Cardiac fibroblast (primary cell): ENCODE measurements at places on chromosomes 5 and 9.

- DNase-seq, result no peak
Observed at GRCh38 chr5:78734094-78734845, 85.7 kb upstream of the LHFPL2 start.

DNA sequence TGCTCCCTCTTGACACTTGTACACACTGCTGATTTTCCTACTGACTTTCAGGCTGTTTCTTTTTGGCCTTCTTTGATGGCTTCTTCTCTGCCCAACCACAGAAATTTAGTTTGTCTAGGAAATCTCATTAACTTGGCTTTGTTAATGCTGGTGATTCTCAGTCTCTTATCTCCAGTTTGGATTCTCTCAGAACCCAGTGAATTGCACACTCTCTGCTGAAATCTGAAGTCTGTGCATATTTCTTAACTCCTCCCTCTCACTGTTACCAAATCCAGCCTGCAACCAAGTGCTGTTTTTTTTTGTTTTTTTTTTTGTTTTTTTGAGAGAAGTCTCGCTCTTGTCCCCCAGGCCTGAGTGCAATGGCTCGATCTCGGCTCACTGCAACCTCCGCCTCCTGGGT is 117.2 kb downstream of the CDC42SE2 start:
- DNase-seq, result peak; percentile 76

DNA sequence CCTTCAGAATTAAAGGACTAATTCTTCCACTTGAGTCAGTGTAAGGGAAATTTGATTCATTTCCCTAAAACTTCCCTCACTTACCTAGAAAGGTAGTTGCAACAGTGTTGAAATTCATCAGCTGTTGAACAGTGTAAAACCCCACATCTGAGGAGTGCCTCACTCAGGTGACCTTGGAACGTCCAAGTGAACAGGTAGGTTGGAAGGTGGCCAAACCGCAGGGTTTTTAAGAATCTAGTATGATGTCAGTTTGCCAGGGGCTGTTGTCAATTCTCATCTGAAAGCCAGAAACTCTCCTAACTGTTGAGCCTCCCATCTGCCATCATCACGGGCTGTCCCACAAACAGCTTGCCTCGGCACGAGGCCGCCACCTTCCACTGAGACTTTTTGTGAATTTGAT is 105.7 kb downstream of the TMEM174 start:
- no peak for DNase-seq

- peak; percentile 9 for DNase-seq
Observed at GRCh38 chr5:61551637-61552313, 219.7 kb downstream of the ZSWIM6 start.

- DNase-seq, result no peak
Observed at GRCh38 chr5:40514976-40515375, 164.7 kb upstream of the PTGER4 start.

DNA sequence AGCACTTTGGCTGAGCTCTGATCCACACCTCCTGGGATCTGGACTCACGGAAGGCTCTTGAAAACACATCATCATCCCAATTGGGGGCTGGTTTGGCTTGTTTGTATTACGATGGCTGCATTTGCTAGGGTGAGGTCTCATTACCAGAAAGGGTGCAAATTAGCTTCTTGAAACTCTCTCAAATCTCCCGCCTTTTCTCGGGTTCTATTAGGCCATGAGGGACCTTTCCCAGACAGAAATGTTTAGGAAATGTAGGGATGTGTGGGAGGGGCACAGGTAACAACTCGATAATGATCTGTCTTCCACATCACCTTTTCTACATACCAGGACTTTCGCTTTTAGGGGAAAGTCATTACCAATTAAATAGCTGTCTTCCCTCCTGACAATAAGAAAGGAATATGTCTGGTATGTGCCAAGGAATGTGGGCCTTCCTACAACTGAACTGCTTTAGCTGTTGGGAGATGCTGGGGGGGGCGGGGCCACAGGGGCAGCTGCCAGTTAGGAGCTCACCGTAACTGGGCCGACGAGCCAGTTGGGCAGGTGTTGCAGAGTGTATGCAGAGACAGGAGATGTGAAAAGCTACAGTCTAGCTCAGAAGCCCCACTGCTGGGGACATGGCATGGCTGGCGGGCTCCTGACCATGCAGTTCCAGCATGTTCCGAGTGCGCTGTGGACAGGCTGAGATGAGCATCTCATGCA is 71.2 kb downstream of the AK8 start:
- no peak for DNase-seq

DNA sequence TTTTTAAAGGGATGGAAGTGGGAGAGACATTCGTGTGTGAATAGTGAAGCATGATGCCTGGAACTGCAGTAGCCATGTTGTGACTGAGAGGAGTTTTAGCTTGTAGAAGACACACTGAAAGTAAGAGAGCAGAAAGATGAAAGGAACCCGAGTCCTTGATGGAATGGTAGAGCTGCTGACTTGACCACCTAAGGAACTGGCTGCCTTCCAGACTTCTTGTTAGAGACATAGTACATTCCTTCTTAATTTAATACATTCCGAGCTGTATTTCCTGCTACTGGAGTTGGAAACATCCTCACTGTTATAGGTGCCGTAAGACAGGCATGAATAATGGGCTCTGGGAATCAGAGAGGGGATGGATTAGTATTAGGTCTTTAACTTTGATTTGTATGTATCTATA is 7.4 kb downstream of the CER1 start:
- DNase-seq, result no peak

DNA sequence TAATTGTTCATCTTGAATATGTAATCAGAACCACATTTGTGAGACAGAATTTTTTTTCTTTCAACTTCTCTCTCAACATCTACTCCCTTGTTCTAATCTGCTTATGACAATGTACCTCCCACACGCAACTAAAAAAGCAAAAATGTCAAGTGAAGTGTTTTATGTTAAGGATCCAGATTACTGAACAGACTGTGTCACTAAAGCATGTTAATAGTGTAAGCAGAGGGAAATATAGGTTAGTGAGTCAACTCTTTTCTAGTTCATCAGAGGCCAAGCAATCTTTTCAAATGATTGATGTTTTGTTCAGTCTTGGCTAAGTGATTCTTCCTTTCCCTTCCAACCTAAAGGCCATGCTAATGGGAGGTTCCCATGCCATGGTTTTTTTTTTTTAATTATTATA is 34.7 kb upstream of the IDNK start:
- no peak for DNase-seq

- DNase-seq, result no peak
Observed at GRCh38 chr5:180208435-180209081, 453 bp downstream of the RASGEF1C start.

GRCh38 chr5:175464942-175465233 is 13.5 kb upstream of the SFXN1 start:
- no peak for DNase-seq

GRCh38 chr5:7363067-7363677 is 32.8 kb upstream of the ADCY2 start:
- no peak for DNase-seq

DNA sequence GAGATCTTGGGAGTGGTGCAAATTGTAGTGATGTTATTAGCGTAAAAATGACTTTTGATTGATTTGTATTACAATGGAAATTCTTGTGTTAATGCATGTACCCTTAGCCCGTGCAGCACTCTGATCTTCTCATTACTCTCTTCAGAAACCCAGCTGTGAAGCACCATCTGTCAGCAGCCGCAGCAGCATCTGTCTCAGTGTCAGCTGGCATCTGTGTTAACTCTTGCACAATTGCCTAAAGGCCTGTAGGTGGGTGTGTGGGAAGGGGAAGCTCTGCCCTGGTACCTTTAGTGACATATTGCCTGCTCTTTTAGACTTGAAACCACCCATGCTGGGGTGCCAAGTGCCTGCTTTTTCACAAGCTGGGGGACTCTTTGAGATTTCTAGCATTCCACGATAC is 101.3 kb downstream of the FBXL7 start:
- DNase-seq, result peak; percentile 10

GRCh38 chr5:139740992-139741672 is 54.5 kb upstream of the PSD2 start:
- DNase-seq, result no peak

GRCh38 chr5:99795031-99795430 is 740.1 kb upstream of the FAM174A start:
- no peak for DNase-seq

DNA sequence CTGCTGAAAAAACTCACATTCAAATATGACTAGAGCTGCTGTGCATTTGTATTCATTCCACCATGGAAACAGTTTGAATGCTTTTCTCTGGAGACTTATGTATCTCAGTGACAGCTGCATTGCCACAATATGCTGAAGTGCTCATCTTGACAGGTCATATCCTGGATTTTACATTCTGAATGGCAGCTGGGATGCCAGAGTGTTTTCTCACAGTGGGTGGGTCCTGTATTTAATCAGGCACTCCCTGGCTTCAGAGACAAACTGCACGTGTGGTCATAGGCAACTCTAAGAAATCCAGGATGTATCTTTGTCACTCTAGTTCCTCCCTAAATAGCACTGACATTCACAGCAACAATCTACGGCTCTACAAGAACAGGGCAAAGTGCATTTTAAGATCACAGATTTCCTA is 75.6 kb downstream of the ST8SIA4 start:
- no peak for DNase-seq

GRCh38 chr5:174197929-174198328 is 152.4 kb downstream of the NSG2 start:
- no peak for DNase-seq

DNA sequence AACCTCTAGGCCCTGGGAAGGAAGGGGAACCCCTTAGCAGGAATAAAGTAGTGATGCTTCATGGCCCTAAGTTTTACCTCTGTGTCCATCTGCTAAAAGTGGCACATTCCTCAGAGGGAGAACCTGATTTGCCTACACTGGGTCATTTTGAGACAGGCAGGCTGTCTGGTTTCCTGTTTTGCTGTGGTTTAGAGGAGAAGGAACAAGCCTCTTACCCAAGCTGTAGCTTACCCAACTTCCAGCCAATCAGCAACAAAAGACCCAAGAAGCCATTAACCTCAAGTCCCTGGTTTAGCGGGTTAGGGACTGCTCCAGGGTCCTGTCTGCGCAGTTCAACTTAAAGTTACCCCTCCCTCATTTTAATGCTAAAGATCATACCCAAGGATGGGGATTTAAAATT is 411.0 kb downstream of the MAT2B start:
- DNase-seq, result peak; percentile 70

DNA sequence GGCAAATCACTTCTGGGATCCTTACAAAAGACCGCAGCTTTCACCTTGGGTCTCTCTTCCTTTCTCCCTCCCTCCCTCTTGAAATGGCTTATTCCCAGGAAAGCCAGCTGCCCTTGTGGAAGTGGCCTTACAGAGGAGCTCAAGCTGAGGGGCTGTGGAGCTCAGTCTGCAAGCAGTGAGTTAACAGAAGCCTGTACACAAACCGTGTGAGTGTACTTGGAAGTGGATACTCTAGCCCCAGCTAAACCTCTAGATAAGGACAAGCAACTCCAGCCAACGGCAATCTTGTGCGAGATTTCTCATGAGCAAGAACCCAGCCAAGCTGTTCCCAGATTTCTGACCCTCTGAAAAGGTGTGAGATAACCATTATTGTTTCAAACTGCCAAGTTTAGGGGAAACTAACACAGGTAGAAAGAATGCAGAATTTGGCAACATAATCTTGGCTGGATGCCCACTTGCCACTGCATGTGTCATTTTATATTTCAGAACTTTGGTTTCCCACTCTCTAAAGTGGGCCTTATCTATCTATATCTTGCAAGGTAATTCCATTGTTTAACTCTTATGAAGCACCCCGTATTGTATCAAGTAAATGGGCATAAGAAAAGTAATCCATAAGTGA is 85.6 kb downstream of the CDH18 start:
- DNase-seq, result peak; percentile 41

DNA sequence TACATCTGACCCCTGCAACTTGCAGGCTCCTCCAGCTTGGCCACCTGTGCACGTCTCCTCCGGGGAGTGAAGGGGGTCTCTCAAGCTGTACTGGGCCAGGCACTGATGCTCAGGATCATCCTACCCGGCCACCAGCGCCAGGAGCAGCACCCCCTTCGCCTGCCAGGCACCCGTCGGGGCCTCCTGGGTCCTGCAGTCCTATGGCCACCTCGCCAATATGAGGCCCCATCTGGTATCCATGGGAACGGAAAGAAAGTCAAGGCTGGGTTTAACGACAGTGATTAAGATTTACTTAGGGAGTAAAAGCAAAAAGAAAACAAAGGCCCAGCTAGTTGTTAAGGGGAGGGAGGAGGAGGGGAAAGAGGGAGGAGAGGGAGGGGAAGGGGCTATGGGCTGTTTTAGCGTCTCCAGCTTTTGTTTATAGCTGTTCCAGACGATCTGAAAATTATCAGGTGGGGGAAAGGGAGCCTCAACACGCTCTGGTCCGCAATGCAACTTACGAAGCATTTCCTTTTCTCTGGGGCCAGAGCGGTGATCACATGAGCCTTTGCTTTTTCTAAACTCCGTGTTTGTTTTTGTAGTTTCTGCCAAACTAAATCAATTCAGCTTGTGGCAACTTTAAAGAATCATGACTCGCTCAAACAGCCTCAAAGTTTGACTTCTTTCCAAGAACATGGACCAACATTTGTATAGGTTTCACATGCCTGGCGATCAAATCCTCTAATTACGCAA is 132.4 kb downstream of the ROR2 start:
- peak; percentile 71 for DNase-seq

GRCh38 chr9:93648181-93648580 is 71.8 kb downstream of the PHF2 start:
- DNase-seq, result no peak
